ENCODE measurements at places on chromosomes 13 and 19.

GRCh38 chr13:53058065-53058679 lies 29.6 kb downstream of the OLFM4 start:
- no peak for DNase-seq

GRCh38 chr13:27481766-27482165 lies 31.4 kb upstream of the MTIF3 start:
- no peak for DNase-seq

DNA sequence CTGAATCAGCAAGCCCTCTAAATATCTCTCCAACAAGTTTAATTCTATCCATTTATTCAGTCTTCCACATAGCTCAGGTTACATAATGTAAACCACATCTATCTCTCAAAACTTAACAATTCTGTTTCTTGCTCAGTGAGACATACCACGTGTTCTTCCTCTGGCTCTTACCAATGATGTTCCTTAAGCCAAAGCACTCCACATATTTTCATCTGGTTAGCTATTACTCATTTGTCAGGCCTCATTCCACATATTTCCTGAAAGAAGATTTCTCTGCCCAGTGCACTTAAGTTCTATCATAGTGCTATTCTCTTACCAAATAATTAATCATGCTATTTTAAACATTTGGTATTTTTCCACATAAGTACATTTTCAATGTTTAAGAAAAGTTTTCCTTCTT lies 403.3 kb upstream of the ATXN8OS start:
- no peak for DNase-seq

DNA sequence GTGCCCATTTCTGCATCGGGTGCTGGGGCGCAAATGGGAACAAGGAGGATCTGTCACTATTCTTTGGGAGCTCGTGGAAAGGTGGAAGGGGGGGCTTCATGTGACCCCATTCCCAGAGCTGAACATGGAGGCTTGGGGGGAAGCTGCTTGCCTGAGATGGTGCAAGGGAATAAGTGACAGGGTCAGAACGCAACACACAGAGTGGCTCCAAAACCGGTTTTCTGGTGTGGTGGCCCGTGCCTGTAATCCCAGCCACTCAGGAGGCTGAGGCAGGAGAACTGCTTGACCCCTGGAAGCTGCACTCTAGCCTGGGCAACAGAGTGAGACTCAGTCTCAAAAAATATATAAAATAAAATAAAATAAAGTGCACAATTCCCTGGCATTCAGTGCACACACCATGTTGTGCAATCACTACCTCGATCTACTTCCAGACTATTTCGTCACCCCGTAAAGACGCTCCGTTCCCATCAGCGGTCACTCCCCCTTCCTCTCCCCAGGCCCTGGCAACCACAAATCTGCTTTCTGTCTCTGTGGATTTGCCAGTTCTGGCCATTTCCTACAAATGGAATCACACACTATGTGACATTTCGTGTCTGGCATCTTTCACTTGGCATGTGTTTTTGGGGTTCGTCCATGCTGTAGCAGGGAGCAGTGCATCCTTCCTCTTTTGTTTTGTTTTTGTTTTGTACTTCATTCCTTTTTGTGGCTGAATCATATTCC lies 18.2 kb upstream of the COMP start:
- DNase-seq = no peak

DNA sequence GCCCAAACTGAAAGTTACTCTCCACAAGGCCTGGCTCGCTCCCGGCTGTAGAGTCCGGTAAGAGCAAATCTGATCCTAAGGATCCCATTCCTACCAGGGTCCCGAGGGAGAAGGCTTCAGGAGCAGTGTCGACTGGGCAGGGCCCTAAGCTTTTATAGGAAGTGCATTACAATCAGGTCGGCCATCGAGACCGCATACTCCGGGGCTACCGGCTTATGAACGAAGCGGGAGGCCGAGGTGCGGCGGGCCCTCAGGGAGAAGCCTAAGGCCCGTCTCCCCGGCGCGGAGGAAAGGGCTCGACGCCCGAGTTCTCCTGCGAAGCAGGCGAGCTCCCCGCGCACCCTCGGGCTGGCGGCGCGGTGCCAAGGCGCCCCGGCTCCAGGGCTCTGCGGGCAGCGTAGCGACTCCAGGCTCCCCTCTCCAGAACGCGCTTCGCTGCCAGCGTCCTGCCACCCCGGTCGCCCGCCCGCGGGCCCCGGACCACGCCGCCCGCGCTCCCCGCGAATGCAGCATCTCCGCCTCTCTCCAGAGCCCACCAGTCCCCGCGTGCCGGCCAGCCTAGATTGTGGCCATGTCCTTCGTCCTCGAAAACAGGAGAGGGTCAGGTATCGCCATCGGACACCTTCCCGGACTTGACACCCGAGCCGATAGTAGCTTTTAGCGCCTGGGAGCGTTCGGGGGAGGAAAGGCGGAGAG lies 1.4 kb downstream of the EFNB2 start:
- DNase-seq = no peak

- no peak for DNase-seq
These were observed 76.2 kb downstream of the DHRS12 start for GRCh38 chr13:51727634-51728274.

DNA sequence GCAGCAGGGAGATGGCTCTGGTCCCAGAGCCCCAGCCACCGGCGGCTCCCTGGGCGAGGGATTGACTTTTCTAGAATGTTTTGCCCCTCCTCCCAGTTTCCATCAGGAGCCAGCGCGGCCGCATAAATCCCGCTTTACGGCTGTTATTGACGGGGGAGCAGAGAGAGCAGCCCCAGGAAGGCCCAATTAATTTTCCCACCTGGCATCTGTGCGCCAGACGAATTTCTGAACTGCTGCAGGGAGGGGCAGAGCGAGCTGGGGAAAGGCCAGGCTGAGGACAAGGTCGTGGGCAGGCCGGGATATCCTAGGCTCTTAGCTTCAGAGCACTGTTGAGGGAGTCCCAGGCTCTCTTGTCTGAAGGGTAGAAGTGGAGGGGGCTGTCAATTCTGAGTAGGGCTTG lies 24.7 kb downstream of the ZNRF4 start:
- no peak for DNase-seq
